Stimulated activated CD4-positive, alpha-beta T cell treated with anti-CD3 and anti-CD28 coated beads, TNF-alpha, amount 100 ng/mL, for 24 hours (primary cell): ENCODE measurements at places on chromosomes 7 and 10.

DNA sequence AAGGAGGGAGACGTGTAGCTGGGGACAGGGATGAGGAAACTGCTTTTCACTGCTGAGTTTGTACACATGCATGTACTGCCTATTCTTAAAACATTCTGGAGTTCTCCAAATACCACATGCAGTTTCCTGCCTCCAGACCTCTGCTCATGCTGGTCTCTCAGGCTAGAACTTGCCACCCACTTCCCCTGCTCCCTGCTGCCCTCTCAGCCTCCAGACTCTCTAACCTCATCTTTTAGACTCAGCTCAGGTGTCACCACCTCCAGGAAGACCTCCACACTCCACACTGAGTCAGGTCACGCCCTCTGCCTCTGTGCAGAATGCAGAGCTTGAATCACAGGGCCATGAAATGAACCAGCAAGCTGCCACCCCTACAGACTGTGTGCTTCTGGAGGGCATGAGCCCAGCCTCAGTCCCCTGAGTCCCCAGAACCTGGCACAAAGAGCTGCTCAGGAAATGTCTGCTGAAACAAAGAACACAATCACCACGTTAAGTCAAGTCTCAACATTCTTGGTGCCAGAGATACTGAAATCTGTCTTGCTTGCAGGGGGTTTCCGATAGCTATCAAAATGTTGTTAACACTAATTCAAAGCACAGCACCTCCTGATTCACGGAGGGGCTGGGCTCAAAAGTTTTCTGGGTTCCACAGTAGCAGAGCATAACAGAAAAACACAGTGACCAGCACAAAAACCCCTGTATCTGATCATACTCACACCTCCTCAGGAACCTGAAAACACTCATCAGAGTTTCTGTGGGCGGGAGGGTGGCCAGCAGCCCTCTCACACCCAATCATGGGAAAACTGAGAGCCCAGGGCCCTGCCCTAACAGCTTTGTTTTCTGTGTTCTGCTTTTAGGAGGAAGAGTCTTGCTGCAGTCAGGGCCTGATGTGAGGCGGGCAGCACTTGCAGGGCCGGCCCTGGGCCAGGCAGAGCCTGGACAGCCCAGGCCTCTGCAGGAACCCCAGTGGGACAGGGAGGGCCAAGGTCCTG, 21.1 kb downstream of the FAM53B start:
- peak; percentile 60 for DNase-seq

- DNase-seq, result no peak
These were observed 177.2 kb upstream of the INHBA start for GRCh38 chr7:41880107-41880506.

DNA sequence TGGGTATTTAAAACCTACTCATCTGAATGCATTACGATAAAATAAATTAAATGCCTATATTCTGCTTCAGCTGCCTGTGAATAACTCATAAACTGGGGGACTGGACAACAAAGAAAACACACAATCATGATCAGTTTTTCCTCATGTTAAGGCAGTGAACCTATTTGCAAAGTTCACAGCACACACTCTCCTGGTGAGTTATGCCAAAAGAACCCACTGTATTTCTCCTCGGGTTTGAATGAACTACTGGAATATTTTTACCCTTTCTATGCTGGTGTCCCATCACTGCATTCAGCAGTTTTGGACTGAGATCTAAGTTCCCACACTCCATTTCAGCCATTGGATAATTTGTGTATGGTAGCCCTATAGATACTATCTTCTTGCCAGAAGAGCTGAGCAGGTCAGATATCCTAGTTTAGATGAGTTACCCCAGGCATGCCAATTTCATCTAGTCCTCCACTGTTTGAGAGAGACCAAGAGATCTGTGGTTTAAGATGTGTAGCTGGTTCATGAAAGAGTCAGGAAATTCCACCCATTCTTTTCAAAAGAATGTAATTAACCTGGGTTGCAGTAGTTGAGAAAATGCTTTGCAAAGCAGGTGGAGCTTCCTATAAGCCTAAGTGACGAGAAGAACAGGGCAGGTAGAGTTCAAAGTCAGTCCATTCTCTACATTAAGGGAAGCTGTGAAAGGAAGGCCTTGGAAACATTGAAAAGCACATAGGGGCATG, 101.7 kb downstream of the PLXDC2 start:
- no peak for DNase-seq

DNA sequence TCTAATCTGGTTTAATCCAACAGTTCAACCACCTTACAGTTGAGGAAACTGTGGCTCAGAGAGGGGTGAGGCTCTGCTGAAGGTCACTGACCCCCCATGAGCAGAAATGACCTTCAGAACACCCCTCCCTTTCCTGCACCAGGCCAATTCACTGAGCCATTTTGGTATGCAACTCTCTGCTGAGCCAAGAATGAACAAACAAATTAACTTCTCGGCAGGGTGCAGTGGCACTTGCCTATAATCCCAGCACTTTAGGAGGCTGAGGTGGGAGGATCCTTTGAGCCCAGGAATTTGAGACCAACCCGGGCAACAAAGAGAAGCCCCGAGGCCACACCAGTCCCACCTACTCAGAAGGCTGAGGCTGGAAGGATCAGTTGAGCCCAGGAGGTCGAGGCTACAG, 29.8 kb downstream of the PDGFA start:
- no peak for DNase-seq

DNA sequence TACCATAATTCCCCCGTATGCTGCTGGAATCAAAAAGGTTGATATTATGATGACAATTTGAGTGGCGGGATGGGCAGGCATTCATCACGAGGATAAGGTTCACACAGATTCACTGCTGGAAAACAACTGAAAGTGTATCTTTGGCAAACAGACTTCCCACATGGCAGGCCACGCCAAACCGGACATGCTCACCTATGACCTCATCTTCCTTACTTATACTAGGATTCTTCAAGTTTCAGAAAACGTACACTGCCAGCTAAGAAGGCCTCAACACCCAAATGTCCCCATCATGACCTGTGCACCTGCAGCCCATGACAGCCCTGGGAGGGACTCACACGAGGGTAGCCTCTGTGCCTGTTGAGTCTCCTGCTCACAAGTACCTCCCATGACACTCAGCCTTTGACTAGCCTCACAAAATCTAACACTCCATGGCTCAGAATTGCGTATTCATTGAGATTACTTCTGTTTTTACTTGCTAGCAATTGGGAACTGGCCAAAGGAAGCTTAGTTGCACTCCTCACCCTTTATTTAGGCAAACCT, 259.0 kb upstream of the GHITM start:
- DNase-seq, result no peak

DNA sequence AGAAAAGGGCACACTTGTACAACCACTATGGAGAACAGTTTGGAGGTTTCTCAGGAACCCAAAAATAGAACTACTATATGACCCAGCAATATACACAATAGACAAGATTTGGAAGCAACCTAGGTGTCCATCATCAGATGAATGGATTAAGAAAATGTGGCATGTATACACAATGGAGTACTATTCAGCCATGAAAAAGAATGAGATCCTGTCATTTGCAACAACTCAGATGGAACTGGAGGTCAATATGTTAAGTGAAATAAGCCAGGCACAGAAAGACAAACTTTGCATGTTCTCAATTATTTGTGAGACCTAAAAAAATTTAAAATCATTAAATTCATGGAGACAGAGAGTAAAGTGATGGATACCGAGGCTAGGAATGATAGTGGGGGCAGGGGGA, 118.8 kb downstream of the ZNF467 start:
- DNase-seq, result no peak

DNA sequence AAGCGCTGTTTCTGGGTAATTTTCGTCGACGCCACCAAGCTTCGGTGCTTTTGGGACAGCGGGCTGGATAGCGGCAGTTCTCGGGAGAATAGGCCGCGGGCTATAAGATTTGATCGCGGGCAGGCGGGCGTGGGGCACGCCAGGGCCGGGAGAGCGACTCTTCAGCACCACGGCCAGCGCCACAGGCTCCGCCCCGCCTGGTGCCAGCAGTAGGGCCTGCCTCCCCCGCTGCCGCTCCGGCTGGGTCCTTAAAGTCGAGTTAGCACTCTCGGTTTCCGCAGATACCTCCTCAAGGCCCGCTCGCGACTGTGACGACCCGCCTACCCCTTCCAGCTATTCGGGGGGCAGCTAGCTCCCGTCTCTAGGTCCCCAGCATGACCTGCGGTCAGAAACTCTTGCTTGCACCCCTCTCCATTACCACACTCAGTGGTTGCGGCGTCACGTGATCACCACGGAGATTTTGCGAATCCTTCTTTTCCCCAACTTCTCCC, 9.4 kb downstream of the NXPH1 start:
- peak; percentile 55 for DNase-seq

DNA sequence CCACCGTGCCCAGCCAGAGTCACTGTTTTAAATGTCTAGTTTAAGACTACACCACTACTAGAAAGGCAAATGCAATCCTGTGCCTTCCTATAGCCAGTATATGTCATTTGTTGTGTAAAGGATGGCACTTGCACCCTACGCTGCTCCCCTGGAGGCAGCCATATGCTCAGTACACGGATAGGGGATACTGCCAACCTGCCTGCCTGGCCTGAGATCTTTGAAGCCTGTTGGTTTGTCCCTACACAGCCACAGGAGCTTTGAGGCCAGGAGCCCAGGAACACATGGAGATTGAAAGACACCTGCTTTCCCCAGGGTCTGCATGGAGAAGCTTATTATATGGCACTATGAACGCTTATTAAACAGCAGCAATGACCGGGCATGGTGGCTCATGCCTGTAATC, 2.3 kb upstream of the SCRN1 start:
- DNase-seq, result no peak

- DNase-seq, result no peak
These were observed 603.0 kb downstream of the PTPRN2 start for GRCh38 chr7:157984423-157985163.

DNA sequence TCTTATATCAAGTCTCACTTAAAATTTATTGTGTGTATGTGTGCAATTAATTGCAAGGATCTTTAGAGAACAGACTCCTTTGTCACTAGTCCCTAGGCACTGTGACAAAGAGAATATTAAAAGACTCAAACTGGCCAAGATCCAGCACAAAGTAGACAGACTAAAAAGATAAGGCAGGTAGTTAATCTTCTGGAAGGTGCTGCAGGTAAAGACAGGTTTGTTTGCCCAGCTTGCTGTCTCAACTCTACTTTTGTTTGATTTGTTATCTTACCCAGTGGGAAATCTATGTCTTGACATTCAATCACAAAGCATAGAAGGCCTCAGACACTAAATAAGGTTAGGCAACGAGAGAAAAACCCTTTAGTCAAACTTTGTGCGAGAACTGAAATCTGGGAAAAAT, 807.9 kb upstream of the LRRN3 start:
- DNase-seq, result no peak

DNA sequence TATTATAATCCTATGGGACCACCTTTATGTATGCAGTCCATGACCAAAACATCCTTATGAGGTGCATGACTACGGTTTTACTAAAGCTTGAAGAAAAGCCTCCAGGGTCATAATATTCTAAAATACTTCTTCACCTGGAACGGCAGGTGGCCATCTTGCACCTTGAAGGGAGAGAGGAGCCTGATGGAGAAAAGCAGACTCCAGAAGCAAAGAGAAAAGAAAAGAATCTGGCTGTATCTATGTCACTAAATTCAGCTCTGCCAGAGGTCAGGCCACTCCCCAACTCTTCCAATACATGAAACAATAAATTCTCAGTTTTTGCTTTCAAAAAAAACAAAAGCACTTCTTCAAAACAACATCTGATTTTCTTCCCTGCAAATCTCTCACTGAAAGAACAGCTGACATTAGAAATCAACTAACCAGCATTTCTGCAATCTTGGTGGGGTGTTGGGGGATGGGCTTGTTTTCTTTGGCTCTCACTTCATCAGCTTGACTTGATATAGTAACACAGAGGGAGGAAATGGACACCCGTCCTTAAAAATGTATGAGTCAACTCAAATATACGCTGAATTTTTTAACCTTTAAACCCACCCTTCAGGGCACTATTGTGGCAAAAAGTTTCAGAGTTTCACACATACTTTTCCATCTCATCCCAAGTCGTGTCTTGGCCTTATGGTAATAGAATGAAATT, 21.7 kb downstream of the HIBADH start:
- no peak for DNase-seq

- no peak for DNase-seq
These were observed 1144.1 kb downstream of the GATA3 start for GRCh38 chr10:9198611-9199010.

DNA sequence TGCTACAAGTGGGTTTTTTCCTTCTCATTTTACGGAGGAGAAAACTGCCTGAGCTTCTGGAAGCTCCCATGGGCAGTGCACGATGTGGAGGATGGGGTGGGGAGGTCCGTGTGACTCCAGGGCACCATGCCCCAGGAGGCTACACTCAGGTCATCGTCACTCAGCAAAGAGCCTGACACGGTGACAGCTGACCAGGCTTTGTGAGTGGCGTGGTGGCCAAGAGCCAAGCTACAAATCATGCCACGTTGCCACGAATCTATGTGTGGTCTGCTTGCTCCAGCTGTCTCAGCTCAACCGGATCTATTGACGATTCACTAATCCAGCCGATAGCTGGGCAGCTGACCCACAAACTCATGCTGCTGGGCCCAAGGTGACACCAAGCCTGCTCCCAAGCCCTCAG, 27.6 kb upstream of the C10orf71 start:
- no peak for DNase-seq

- no peak for DNase-seq
These were observed 482.6 kb upstream of the MKI67 start for GRCh38 chr10:128608791-128609190.

GRCh38 chr7:130491841-130492522, at the start of gene MEST:
MEST (plus strand) TSS chr7:130492085; CDS start chr7:130492314, 229 bp downstream.
- no peak for DNase-seq

GRCh38 chr7:142808461-142808801, 37.7 kb downstream of the PRSS2 start:
- DNase-seq, result no peak

GRCh38 chr7:117271566-117271965, 51.3 kb downstream of the WNT2 start:
- no peak for DNase-seq

- DNase-seq, result no peak
These were observed 29.1 kb upstream of the LHFPL3 start for GRCh38 chr7:104299323-104299722.

DNA sequence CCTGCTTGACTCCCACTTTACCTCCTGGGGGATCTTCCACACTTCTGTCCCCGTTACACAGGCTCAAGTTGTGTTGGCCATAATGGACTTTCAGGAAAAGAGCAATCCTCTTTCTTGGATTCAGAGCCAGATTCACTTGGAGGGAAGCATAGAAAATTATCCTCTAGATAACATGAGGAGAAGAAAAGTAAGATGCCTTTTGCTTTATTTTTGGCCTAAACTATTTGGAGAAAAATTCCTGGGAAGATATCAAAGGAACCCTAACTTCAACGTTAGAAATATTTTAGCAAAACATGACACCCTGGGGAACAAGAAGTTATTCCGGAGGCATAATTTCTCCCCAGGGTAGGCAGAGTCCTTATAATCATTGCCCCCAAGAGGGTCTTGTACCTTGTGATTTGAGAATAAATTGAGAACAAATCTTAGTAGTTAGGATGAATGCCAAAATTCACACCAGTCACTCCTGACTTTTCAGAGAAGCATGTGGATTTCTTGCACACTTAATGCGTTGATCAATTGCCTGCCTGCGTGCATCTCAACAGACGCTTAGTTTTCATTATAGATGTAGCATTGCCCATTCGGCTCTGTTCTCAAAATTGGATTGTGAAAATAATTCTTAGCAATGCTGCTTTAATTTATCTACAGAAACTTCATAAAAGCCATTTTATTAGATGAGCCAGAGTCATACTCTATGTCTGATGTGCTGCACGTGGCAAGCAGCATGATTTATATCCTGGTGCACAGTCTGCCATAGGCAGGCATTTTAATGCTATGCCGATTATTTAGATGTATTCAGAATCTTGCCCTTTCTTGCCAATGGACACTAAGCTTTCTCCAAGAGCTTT, 224.4 kb downstream of the C7orf25 start:
- DNase-seq, result no peak

- no peak for DNase-seq
These were observed 757.3 kb upstream of the AUTS2 start for GRCh38 chr7:68840991-68841390.
